ENCODE measurements at places on chromosomes 2 and 18.

- DNase-seq, result peak; percentile 26
Measured at GRCh38 chr2:145752091-145752806, 1232.3 kb upstream of the ZEB2 start.

- DNase-seq, result no peak
Measured at GRCh38 chr18:29060349-29060748, 883.4 kb upstream of the CDH2 start.

DNA sequence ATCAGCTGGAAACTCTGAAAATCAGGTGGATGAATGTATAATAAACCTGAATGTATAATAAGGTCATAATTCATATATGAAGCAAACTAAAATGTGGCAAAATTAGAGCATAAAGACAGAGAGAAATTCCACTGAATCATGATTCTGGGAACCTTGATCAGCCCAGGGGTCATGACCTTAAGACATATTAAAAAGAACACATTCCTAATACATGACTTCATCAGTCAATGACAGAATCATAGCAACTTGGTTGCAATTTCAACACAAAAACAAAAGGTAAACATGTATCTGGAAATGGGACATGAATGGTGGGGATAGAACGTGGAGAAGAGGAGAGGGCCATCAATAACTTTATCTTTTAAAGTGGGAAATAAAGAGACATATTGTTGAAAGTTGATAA is 17.6 kb downstream of the AFF3 start:
- no peak for DNase-seq

DNA sequence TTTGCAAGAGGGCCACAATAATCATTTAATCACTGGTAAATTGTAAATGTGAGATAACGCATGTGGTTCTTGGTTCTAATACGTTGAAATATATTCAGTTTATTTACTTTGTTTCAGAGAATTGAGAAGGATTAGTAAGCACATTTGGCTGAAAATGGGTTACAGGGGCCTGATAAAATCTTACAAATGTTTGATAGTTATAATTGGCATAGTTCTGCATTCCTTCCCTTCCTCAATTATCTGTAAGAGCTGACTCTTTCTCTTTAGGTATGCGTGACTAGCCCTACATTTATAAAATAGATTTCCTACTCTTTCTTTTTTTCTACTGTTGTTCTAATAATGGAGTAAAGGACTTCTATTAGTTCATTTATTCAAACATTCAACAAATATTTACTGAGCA is 685.2 kb downstream of the NUP35 start:
- DNase-seq, result no peak

- DNase-seq, result no peak
Measured at GRCh38 chr2:160241251-160242137, 41.4 kb upstream of the ITGB6 start.

- no peak for DNase-seq
Measured at GRCh38 chr2:107001062-107001461, 115.1 kb upstream of the ST6GAL2 start.

Measured in activated CD4-positive, alpha-beta T cell treated with anti-CD3 and anti-CD28 coated beads, Interleukin-2, Interleukin-4, amounts not matched to agents 100 ng/mL and 50 ng/mL, durations not matched to agents 16 hours and 8 hours (primary cell).